NCI-H1694 (cell line): ENCODE measurements at places on chromosomes 5 and 9.
A peak's percentile ranks its signal among the peaks of the same experiment; 100 is the strongest.

DNA sequence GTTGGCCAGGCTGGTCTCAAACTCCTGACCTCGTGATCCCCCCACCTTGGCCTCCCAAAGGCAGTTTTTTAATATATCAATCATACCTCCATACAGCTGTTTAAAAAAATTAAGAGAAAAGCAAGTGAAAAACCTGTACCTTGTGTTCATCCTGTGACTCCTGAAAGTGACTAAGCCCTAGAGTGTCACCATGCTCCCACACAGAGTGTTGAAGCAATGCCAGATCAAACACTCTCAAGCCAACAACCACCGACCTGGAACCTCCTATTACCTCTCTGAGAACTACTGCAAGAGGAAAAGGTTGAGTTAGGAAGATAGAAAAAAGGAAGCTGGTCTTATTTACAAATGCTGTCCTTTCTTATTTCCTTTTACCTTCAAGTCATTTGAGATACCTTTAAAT is 123.5 kb downstream of the RASEF start:
- no peak for DNase-seq

- no peak for DNase-seq
These were observed 9.8 kb downstream of the RNF183 start for GRCh38 chr9:113293285-113293878.

DNA sequence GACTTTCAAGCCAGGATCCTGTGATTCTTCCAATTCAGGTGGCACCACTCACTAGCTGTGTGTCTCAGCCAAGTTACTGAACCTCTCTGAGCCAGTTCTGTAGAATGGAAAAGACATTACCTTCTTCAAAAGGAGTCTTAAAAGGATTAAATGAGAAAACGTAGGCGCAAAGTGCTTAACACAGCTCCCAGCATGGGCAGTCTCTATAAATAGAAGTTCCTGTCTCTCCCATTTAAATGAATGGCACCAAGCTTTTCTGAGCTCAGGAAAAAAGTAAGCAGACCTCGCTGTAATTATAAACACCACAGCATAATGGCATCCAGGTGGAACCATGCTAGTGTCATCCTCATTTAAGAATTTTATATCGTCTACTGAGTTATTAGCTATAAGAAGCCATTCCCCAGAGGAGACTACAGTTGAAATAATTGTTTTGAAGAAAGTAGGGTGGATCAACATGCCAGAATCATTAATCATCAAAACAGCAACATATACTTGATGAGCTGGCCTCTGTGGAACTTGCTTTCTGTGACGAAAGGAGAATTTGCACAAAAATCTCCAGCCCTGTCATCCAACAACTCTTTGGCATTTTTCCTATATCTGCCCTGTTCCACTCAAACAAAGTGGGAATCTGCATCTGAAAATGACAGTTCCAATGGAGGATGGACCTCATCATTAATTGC is 188.9 kb downstream of the SPOCK1 start:
- DNase-seq = no peak

DNA sequence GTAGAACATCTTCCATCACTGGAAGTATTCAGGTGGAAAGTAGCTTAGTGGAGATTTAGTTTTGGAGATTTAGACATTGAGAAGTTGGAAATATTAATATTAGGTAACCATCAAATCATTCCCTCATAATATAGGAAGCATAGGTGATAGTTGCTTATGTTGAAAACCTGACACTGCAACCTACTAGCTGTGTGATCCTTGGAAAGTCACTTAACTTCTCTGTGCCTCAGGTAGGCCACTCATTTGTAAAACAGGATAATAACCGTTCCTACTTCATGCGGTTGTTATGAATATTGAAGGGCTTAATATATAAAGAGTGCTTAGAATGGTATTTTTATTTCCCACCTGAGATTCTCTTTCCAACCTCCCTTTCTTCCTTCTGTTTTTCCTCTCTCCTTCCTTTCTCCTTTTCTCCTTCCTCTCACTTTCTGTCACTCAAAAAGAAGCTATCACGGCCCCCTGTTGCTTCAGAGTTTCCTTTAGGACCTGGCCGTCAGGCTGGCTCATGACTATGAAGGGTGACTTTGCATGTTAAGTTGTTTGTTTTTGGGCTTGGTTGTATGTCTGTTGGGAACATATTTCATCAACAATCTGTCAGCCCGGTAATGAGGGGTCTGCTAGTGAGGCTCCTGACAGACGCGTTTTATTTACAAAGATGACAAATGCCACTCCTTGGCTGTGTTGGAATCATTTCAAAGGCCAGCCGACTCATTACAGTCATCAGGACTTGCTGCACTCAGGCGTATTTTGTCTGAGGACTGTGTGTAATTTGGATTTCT is 31.0 kb downstream of the DOCK2 start:
- DNase-seq = peak; percentile 89

GRCh38 chr9:88747768-88748167 is 212.8 kb downstream of the NXNL2 start:
- no peak for DNase-seq

- DNase-seq = no peak
These were observed 197.7 kb downstream of the NTRK2 start for GRCh38 chr9:84867186-84867585.

DNA sequence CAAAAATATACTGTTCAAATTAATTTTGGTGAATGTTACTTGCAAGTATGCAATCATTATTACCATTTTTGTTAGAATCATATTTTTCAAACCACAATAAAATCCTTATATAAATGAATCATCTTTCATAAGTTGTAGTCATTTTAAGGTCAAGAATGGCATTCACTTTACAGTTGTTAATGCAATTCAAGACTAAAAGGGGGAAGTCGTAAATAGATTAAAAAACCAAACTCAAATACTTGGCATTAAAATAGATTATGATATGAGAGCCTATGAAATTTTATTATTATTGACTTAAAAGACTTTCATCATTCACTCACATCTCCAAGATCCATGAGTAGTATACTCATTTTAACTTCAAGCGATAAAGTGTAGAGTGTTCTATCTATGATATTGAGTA is 11.6 kb downstream of the CDH9 start:
- no peak for DNase-seq

DNA sequence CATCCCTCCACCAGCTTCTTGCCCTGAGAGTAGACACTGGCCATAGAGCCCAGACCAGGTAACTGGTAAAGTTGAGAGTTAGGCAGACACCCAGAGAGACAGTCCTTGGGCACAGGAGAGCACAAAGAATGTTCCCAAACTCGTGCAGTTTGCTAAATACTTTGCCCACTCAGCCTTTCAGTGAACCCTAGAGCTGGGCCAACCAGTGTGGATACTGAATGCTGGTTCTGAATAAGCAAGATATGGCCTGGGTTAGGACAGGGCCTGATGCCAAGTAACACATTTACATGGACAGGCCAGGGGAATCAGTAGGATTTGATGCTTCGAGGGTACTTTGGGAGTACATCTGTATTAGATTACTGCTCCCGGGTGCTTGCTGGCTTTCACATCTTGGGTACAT is 185.4 kb downstream of the SH3GL2 start:
- no peak for DNase-seq
